CD8-positive, alpha-beta memory T cell (primary cell): ENCODE measurements at places on chromosomes 5 and 9. TPM values are rescaled to one million over a fixed set of nuclear protein-coding genes. Genes with fewer than 3 reads are reported as not detected.

- H3K27ac ChIP-seq = no peak overlapping the region
- H3K4me3 ChIP-seq = no peak overlapping the region
- H3K27me3 ChIP-seq = no peaks in the 10 kb centered on the region
- no peaks in the 10 kb centered on the region for H3K4me1 ChIP-seq
- DNase-seq = no peak
Measured at GRCh38 chr9:108894225-108894997, 32.3 kb downstream of the ACTL7A start.

DNA sequence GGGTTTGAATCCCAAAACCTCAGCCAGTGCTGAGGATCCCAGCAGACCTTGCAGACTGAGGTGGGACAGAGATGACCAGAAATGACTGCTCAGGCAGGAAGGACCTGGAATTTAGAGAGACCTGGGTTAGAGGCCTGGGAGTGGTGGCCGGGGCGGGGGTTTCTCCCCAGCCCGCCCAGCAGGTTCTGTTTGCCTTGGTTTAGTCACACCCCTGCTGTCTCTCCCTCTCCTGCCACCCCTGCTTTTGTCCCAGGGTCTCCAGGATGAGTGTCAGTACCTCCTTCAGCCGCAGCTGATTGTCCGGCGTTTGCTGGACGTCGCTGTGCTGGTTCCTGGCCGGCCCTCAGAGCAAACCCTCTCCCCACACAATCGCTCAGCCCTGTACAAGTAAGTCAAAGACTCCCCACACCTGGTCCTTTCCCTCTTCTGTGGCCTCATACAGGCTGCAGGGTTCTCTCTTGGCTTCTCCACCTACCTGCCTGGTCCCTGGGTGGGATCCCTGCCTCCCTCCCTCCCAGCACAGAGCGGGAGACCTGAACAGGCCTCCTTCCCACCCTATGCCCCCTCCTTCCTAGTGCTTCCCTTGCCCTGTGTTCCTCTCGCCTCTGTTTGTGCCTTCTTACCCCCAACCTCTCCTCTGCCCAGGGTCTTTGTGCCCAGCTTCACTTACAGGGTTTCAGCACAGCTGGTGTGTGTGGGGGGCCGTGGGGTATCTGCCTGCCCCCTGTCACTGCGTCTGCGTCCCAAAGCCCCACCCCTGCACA, 12.0 kb downstream of the TMEM8B start:
- no peak for DNase-seq
- peaks cover 18% of the 10 kb centered on the region for H3K4me1 ChIP-seq
- H3K27ac ChIP-seq = no peak overlapping the region
- no peak overlapping the region for H3K4me3 ChIP-seq
- H3K27me3 ChIP-seq = no peaks in the 10 kb centered on the region

DNA sequence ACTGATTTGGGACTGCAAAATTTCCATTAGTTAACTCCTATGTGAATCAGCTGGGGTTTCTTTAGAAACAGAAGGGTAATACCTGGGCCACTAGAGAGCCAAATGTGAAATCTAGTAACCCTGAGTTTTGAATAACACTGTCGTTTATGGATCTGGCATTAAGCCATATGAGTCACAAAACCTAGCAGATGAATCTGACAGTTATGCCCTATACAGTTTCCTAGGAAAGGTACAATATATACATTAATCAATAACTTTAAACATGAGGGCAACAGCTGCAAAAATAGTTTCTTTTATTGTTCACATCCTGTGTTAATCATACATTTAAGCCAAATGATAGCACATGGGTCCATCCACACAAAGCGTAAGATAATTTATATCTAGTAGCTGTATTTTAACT, 56.9 kb downstream of the PAM start:
- H3K4me1 ChIP-seq = no peaks in the 10 kb centered on the region
- no peak overlapping the region for H3K4me3 ChIP-seq
- DNase-seq = no peak

- no peaks in the 10 kb centered on the region for H3K36me3 ChIP-seq
- H3K27me3 ChIP-seq = no peaks in the 10 kb centered on the region
- no peak for DNase-seq
- no peak overlapping the region for H3K27ac ChIP-seq
Measured at GRCh38 chr9:5897851-5898250, 7.2 kb downstream of the MLANA start.

DNA sequence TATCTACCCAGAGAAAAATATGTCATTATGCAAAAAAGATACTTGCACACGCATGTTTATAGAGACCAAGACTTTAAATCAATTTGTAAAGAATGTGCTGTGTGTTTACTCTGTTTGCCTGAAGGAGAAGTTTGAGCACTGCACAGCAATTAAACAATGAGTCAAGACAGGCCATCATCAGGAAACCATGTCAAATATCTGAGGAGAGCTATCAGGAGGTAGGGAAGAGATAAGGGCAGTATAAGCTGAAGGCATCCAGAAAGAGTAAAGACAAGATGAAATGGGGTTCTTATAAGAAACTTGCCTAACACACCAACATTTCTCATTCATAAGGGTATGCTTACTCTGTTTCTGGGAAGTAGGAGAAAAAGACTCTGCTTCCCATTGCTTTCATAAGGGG, 405.8 kb upstream of the PTGER4 start:
- H3K27ac ChIP-seq = no peak overlapping the region
- H3K36me3 ChIP-seq = no peaks in the 10 kb centered on the region
- DNase-seq = no peak
- H3K27me3 ChIP-seq = no peaks in the 10 kb centered on the region

- no peak overlapping the region for H3K27ac ChIP-seq
- DNase-seq = no peak
- no peaks in the 10 kb centered on the region for H3K27me3 ChIP-seq
- no peaks in the 10 kb centered on the region for H3K36me3 ChIP-seq
Measured at GRCh38 chr5:119897537-119898370, 268.4 kb downstream of the FAM170A start.

- H3K27ac ChIP-seq = no peak overlapping the region
- no peaks in the 10 kb centered on the region for H3K36me3 ChIP-seq
- peak overlapping the region; percentile 53 for H3K4me3 ChIP-seq
- H3K4me1 ChIP-seq = peaks cover 27% of the 10 kb centered on the region
- no peaks in the 10 kb centered on the region for H3K27me3 ChIP-seq
Measured at GRCh38 chr9:135989722-135990467, 28.7 kb upstream of the UBAC1 start.

GRCh38 chr9:112061152-112061740, 113.9 kb downstream of the SUSD1 start:
- H3K4me1 ChIP-seq = peaks cover 18% of the 10 kb centered on the region
- H3K27ac ChIP-seq = peak overlapping the region; percentile 53
- no peak overlapping the region for H3K4me3 ChIP-seq
- H3K27me3 ChIP-seq = no peaks in the 10 kb centered on the region
- no peaks in the 10 kb centered on the region for H3K36me3 ChIP-seq

- DNase-seq = no peak
- H3K4me1 ChIP-seq = no peaks in the 10 kb centered on the region
- no peaks in the 10 kb centered on the region for H3K36me3 ChIP-seq
- no peaks in the 10 kb centered on the region for H3K27me3 ChIP-seq
- no peak overlapping the region for H3K27ac ChIP-seq
Measured at GRCh38 chr5:142615948-142616347, 69.9 kb downstream of the FGF1 start.

DNA sequence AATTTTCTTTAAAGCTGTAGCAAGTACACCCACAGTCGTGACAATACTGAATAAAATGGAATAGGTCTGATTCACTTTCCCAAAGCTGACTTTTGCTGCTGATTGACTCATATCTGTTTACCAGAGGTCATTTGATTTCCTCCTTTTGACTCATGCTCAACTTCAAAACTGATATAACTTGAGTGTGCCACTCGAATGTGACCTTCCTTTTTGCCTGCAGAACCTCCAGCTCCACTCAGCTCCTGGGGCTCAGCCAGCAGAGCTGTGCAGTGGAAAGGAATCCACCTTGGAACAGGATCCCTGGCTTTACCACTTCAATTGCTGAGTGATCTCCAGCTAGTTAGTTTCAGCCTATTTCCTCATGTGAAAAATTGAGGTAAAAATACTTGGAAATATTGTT, 84.1 kb downstream of the FEM1C start:
- no peak overlapping the region for H3K4me3 ChIP-seq
- H3K4me1 ChIP-seq = no peaks in the 10 kb centered on the region

The PCDHB6 gene
- polyA plus RNA-seq = not detected

The CDC20B gene
- not detected for polyA plus RNA-seq

The SMIM33 gene
- polyA plus RNA-seq = 1.1 TPM

The GRIN3A gene
- 0.03 TPM for polyA plus RNA-seq
